ENCODE measurements at places on chromosomes 16 and 17.

GRCh38 chr17:71392715-71393567 lies 727.9 kb upstream of the SOX9 start:
- no peak for DNase-seq

GRCh38 chr16:273547-274421 lies 2.0 kb downstream of the RGS11 start:
- DNase-seq, result no peak

DNA sequence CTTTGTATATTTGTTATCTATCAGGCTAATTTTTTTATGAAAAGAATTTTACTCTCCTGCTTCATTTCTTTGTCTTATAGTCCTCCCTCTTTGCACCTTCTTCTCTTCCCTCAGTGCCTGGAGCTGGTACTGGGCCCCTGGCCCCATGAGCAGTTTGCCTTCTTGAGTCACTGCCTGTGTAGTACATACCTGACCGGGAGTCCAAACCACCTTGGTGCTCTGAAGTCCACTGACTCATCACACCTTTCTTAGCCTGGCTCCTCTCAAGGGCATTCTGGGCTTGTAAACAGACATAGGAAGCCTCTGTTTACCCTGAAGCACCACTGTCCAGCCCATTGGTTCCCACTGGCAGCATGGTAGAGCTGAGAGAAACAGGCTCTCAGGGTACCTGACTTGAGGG lies 11.0 kb upstream of the TACO1 start:
- DNase-seq, result no peak

DNA sequence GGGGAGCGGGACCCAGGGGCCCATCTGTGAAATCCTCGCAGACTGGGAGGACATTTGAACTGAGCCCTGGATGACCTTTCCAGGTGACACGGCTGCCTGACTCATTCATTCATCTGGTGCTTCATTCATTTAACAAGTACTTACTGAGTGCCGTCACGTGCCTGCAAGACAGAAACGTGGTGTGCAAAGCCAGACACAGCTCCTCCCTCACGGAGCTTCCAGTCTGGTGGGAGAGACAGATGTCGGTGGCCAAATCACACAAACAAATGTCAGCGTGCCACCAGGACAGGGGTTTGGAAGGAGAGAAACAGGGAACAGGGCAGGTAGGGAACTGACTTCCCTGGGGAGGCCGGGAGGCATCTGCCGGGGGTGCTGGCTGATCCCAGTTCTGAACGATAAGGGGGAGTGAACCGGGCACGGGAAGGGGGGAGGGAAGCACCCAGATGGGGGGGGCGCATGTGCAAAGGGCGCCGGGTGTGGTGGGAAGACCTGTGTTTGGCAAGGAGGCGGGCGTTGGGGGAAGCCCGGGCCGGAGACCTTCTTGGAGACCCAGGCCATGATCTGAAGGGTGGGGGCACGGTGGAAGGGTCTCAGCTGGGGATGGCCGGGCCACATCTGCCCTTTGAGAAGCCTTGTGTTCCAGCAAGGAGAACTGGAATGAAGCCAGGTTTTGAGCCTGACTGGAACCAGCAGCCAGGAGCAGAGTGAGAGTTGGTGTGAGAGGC lies 93.6 kb upstream of the CIBAR2 start:
- DNase-seq, result no peak

DNA sequence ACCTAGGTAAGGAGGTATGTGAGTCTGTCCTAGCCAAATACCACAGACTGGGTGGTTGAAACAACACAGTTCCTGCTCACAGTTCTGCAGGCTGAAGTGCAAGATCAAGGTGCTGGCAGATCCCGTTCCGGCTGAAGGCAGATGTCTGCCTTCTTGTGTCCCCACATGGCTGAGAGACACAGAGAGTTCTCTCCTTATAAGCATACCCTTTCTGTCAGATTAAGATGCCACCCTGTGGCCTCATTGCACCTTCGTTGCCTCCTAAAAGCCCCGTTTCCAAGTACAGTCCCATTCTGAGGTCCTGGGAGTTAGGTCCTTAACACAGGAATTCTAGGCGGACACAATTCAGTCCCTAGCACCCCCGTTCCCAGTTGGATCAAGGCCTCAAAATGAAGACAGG lies 9.1 kb upstream of the TMEM11 start:
- DNase-seq, result no peak

DNA sequence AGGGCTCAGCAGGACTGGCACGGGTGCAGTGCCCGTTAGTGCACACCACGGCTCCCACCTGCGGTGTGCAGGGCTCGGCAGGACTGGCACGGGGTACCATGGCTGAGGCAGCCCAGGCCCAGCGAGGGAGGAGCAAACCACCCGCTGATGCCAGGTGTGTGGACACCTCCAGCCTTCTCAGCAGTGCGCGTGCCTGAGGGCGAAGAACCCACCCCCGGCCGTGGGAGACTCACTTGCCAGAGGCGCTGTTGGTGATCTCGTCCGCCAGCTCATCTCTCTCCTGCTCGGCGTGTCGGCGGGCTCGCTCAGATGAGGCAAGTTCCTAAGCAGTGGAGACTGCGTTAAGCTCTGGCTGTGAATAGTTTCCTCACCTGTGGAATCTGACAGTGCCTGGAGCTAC lies 45.4 kb downstream of the NDEL1 start:
- DNase-seq, result no peak

Data from NCI-H1436 (cell line).